Prostate gland (tissue), 2 donors: ENCODE measurements at places on chromosomes 6 and 20. TPM values are rescaled to one million over a fixed set of nuclear protein-coding genes. Genes with fewer than 3 reads are reported as not detected.

The METTL24 gene
- 3.0 TPM for total RNA-seq

GRCh38 chr6:168447282-168447681, 6.3 kb downstream of the SMOC2 start:
- DNase-seq, result no peak

- no peak for DNase-seq
Measured at GRCh38 chr20:37552415-37552814, 24.7 kb upstream of the BLCAP start.

DNA sequence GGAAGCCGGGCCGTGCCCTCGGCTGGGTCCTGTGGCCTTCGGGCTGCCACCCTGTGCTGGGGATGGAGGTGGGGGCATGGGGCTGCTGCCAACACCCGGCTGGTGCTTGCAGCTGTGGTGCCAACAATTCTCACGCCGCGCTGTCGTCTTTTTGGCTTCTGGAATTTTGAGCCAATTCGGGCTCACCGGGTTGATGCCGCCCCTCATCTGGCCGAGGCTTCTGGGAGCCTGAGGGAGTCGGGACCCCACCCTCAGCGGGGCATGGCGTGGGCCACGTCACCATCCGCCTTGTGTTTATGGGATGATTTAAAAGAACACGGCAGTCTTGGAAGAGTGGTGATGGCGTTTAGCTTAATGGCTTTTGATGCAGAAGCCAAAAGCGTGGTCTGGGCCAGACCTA, 8.7 kb upstream of the NPBWR2 start:
- DNase-seq, result no peak

DNA sequence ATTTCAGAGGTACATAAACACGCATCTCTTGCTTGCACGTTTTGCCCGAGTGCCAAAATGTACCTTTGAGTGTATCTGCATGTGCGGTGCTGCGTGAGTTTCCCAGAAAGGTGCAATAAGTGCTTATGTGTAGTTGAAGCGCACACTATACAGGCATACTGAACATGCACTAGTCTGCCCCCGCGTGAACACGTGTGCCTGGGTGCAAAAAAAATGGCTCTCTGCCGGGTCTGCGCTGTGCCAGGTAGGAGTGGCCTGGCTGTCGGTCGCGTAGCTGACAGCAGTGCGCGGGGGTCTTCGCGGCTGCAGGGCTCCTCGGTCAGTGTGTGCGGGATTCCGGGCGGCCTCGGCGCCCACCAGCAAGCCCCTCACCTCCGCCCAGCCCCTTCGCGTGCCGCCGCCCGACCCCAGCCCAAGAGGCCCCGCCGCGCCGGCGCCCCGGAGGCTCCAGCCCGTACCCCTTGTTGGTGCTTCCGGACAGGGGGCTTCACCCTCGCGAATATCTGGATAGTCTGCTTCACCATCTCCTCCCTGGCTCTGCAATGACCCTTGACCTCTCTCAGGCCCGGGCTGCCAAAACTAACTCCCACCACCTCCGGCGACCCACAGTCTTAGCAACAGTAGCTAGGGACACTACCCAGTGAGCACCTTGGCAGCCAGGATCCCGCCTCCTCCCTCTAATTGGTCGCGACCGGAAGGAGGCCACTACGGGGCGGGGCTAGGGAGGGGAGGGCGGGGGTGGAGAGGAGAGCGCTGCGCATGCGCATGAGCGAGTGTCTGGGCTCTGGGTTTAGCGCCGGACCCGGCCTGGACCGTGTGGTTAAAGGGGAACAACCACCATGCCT, at the start of gene KIF6:
KIF6 (minus strand) TSS at position 622 of the 845 bp plus-strand sequence; CDS start at position 524, 98 bp downstream.
- peak; percentile 86 for DNase-seq

- DNase-seq, result no peak
Measured at GRCh38 chr6:148739822-148740128, 7.1 kb upstream of the UST start.

- no peak for DNase-seq
Measured at GRCh38 chr6:72218125-72218524, 331.8 kb downstream of the RIMS1 start.

The SLC22A16 gene
- 2.7 TPM for total RNA-seq
